ENCODE measurements at places on chromosomes 1 and 21. TPM values are rescaled to one million over a fixed set of nuclear protein-coding genes. Genes with fewer than 3 reads are reported as not detected.
A peak's percentile ranks its signal among the peaks of the same experiment; 100 is the strongest.

ATAD3C gene
- polyA plus RNA-seq = 3.1 TPM

GRCh38 chr1:14910984-14911721 is 242.4 kb upstream of the TMEM51 start:
- DNase-seq = no peak

- no peak for DNase-seq
Observed at GRCh38 chr1:27053977-27054753, 41.5 kb upstream of the TENT5B start.

DNA sequence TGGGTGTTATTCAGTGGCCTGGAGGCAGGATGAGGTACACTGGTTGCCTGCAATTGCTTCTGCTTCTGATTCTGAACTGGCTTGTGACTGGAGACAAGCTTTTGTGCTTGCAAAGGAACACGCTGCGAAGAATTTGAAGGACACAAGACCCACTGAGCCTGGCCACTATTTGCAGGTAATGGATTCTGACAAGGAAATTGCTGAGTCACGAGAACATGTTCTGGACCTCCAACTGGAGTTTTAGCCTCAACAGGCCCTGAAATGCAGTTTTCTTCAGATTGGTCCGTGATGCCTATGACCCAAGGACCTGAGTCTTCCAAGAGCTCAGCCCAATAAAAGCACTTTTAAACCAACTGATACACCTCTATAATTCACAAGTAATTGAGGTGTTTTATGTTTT is 4.6 kb downstream of the RAB3GAP2 start:
- DNase-seq = no peak

DNA sequence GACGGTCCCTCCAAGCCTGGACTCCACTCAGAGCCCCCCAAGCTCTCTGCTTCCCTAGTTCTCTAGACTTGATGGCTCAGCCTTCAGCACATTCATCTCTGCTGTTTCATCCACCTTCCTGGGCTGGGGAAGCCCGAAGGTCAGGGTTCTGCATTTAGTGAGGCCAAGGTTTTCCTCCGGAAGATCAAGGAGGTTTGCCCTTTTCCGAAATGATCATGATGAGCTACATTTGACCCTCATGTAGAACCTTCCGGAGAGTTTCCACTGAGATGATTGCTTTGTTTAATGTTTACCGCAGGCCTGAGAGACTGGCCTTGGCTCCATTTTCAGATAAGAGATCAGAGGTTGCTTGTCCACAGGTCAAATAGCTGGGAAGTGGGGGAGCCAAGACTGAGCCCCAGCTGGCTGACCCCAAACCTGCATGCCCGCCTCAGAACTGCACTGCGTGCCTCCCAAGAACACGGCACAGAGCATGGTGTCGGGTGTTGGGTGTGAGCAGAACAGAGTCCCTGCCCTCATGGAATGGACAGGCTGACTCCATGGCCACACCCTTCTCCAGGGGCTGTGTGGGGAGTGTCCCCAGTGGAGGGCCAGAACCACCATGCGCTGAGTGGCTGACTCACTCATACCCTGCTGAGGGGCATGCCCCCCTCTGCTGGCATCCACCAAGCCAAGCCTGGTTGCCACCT is 200.8 kb upstream of the TMEM51 start:
- no peak for DNase-seq

- peak; percentile 47 for DNase-seq
Observed at GRCh38 chr1:153540394-153541361, at the start of gene S100A5. Gene S100A5 (minus strand): TSS chr1:153540934. CDS start chr1:153540191, 743 bp downstream.

DNA sequence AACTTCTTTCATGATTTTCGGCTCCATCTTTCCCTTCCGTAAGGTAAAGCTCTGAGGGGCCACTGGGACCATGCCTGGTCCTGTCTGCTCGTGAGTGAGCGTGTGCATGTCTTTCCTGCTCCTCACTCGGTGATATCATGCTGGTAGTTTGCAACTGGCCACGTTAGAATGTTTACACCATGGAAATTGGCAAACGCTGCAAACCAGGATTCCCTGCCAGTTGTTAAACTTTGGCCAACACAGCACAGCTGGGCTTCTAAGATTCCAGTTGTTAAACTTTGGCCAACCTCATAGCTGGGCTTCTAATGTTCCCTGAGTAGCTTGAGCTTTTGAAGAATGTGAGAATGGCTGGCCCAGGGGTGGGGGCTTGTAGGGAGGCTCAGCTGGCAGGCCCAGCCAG is 68.0 kb upstream of the ACTL8 start:
- no peak for DNase-seq

GRCh38 chr1:30597711-30598110 is 125.7 kb downstream of the MATN1 start:
- no peak for DNase-seq

GRCh38 chr1:178238722-178239510 is 145.0 kb downstream of the RASAL2 start:
- no peak for DNase-seq

DNA sequence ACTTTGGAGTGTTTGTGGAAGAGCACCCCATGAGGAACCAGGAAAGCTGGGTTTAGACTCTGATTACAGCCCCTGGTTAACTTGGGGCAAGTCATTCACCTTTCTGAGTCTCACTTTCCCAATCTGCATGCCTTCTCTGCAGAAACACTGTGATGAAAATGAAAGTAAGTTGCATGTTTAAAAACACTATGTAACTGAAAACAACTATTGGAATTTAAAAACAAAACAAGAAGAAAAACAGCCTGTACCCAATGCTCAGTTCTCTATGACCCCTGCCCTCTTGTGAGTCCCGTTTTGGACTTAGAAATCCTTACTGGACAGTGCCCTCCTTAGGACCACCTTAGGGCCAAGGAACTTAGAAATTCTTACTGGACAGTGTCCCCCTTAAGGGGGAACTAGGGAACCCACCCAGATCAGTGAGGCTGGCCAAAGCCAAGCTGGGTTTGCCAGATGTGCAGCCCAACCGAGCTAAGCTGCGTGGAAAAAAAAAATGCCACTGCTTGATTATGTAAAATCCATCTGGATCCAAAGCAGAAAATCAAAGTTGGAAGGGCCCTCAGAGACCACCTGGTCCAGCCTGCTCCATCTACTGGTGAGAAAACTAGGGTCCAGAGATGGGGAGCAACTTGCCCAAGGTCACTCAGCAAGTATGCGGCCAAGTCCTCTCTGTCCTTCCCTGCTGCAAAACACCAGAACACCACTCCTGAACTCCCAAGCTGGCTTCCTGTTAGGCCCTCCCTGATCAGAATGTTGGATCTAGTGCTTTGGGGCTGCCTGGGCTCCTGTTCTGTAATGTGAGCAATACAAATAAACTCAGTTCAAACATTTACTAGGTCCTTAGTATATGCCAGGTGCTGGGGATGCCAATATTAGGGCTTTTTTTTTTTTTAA is 77.7 kb downstream of the MRPL37 start:
- no peak for DNase-seq

DNA sequence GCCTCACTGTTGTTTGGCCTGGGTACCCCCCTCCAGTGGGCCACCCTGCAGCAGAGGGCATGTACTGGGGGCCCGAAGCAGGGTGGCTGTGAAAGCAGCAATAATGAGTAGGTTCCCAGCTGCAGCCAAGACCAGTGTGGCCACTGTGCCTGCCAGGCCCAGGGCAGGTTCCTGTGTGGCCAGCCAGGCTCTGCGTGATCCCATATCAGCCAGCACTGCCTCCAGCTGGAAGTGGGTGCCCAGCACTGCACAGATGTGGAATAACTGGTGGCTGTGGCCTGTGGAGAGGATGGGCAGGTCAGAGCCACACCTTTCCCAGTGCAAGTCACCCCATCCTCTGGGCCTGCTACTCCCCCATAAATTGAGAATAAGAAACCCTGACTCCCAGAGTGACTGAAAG is 2.1 kb downstream of the BGLAP start:
- DNase-seq = no peak

DNA sequence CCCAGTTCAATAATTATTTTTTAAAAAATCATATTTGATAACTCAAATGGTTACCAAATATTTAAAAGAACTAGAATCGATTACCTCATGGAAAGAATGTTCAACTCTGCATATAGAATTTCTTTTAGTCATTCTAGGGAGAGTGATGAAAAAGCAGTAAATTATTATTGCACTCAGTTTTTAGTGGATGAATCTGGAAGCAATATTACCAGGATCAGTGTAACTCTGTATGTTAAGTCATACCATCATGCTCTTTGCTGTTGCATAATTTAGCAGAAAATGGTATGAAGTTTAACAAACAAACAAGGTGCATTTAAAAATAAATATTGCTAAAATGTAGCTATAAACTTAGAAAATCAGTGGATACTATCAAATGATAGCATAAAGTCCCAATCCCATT is 46.1 kb upstream of the ARHGAP29 start:
- no peak for DNase-seq

GRCh38 chr21:33880626-33881025 is 35.0 kb downstream of the ATP5PO start:
- DNase-seq = no peak

All from immature natural killer cell (primary cell).